ENCODE measurements at places on chromosomes 1 and 21. TPM values are rescaled to one million over a fixed set of nuclear protein-coding genes. Genes with fewer than 3 reads are reported as not detected.

Gene IVL
- not detected for total RNA-seq

Gene CFAP74
- not detected for total RNA-seq

DNA sequence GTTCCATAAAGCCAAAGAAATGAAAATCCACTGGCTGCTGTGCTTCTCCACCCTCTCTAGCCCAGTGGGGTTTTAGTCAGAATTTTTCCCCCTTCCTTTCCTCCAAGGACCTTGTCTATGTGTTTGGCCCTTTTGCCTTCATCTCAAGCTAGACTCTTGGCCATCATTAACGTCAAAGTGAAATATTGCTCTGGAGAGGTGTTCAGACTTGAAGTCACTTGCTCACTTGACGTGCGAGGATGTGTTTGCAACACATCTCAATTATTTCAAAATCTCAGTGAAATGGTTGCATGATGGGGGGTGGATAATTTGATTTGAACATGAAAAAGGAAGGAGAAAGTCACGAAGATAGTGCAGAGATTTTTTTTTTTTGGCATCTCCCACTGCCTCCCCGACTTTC is 13.6 kb downstream of the EVA1C start:
- H3K27ac ChIP-seq, result no peak overlapping the region
- no peaks in the 10 kb centered on the region for H3K27me3 ChIP-seq
- no peaks in the 10 kb centered on the region for H3K36me3 ChIP-seq
- H3K4me1 ChIP-seq, result 0 out of 2 replicates have a peak, but pooled peaks cover 3% of the 10 kb centered on the region

DNA sequence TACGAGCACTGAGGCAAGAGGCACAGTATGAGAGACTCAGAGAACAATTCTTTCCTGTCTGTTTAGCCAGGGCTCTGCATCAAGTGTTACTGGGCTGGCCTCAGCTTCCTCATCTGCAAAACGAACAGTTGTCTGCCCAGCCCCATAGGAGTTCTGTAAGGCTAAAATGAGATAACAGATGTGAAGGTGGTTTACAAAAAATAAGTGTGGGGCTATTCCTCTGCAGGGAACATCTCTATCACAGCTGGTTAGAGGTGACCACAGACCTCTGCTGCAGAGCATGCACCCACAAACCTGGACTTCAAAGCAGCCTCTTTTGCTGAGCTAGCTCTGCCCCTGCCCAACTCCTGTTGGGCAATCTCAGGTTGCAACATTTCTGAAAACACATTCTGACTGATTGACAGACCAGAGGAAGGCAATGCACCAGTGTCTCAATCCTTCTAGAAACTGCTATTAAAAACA is 10.5 kb upstream of the OLIG1 start:
- peaks cover 51% of the 10 kb centered on the region for H3K4me1 ChIP-seq
- DNase-seq, result no peak
- no peaks in the 10 kb centered on the region for H3K27me3 ChIP-seq
- no peak overlapping the region for H3K4me3 ChIP-seq
- peak overlapping the region; percentile 99 for H3K27ac ChIP-seq
- H3K36me3 ChIP-seq, result no peaks in the 10 kb centered on the region

GRCh38 chr1:184242507-184242943 is 144.3 kb upstream of the C1orf21 start:
- no peaks in the 10 kb centered on the region for H3K27me3 ChIP-seq
- H3K4me1 ChIP-seq, result no peaks in the 10 kb centered on the region
- no peak overlapping the region for H3K27ac ChIP-seq
- no peak overlapping the region for H3K4me3 ChIP-seq
- no peaks in the 10 kb centered on the region for H3K36me3 ChIP-seq

- H3K27ac ChIP-seq, result no peak overlapping the region
- no peaks in the 10 kb centered on the region for H3K4me1 ChIP-seq
Observed at GRCh38 chr1:175742790-175743459, 470 bp downstream of the TNR start.

All from SJCRH30 (cell line).